Activated T-cell treated with anti-CD3 and anti-CD28 coated beads for 1 hour (primary cell): ENCODE measurements at places on chromosomes 13 and 19.

GRCh38 chr13:109707742-109708617, 78.4 kb downstream of the IRS2 start:
- DNase-seq: no peak

- DNase-seq: no peak
Measured at GRCh38 chr13:31814536-31814935, 75.2 kb downstream of the RXFP2 start.

- no peak for DNase-seq
Measured at GRCh38 chr13:113670541-113670940, 3.5 kb downstream of the GRK1 start.

GRCh38 chr19:38786572-38787265, 2.3 kb upstream of the LGALS7B start:
- no peak for DNase-seq

GRCh38 chr19:53980539-53981375, 10.7 kb upstream of the CACNG6 start:
- no peak for DNase-seq

GRCh38 chr19:53511933-53512374, 26.0 kb upstream of the ZNF331 start:
- DNase-seq: peak; percentile 33

DNA sequence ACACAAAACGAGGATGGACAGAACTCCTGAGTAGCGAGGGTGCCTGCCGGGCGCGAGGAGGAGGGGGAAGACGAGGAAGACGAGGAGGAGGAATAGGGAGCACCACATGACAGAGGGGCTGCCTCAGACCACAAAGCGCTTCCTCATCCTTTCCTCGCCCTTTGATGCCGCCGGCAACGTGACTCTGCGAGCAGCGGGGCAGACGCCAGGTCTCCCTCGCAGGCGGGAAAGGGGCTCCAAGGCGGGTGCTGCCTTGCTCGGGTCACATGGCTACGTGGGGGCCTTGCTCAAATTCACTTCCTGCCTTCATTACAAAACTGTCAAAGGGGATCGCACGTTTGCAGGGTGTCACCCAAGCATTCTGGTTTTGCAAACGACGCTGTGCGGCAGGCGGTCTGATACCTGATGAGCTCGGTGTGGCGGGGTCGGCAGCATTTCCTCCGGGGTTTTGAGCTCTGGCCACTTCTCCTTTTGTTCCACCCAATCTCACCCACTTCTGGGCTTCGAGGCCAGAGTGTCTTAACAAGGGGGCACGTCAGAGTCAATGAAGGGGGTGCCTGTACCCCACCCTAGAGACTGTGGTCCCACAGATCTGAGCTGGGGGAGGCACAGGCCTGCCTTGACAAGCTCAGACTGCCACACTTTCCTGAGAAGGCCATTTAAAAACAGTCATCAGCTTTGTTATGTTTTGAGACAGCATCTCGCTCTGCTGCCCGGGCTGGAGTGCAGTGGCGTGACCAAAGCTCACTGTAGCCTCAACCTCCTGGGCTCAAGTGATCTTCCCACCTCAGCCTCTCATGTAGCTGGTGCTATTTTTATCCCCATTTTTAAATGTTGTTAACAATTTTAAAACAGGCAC, 14.9 kb downstream of the MAP2K2 start:
- peak; percentile 62 for DNase-seq

GRCh38 chr13:110130431-110130830, 176.5 kb downstream of the COL4A1 start:
- no peak for DNase-seq

DNA sequence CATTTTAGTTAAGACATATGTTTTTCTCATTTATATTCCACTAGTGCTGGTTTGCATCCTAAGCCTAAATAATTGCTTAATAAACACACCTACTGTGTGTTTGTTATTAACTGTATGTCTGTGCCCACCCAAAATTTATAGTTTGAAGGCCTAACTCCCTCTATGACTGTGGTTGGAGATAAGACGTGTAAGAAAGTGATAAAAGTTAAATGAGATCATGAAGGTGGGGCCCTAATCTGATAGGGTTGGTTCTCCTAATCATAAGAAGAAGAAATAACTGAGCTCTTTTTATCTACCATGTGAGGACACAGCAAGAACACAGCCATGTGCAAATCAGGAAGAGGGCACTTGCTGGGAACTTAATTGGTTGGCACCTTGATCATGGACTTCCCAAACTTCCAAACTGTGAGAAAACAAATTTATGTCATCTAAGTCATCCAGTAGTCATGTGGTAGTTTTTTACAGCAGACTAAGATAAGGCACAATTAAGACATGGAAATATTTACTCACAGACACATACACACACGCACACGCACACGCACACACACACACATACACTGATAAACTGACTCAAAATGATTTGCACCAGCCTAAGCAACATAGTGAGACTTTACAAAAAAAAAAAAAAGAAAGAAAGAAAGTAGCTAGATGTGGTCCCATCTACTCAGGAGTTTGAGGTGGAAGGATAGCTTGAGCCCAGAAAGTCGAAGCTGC, 662.1 kb downstream of the PCDH9 start:
- DNase-seq: no peak

DNA sequence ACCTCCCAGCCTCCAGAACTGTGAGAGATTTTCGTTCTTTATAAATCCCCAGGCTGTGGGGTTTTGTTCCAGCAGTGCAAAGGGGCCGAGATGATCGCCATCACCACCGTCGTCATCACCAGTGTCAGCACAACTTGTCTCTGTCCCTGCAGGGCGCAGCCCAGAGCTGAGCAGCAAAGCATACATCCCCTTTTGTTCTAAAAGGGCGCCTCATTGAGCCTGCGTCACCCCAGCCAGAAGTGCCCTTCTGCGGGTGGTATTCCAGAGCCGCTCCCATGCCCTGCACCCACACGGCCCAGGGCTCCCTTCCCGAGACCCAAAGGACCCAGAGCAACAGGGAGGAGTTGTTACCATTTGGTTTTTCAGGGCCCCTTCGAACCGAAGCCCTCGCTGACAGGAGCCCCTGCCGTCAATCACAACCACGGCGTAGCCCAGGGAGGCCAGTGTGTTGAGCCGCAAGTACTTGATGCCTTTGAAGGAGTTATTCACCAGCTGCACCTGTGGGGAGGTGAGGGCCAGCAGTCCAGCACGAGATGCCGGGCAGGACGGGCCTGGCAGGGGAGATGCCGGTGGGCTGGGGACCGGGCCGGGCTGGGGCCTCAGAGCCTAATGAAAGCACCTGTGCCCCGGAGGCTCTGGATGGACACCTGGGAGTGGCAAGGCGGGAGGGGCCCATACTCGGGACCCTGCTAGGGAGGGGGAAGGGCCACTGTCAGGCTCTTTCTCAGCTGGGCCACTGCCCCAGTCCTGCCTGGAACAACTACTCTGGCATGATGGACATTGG, 14.4 kb upstream of the MYDGF start:
- no peak for DNase-seq

DNA sequence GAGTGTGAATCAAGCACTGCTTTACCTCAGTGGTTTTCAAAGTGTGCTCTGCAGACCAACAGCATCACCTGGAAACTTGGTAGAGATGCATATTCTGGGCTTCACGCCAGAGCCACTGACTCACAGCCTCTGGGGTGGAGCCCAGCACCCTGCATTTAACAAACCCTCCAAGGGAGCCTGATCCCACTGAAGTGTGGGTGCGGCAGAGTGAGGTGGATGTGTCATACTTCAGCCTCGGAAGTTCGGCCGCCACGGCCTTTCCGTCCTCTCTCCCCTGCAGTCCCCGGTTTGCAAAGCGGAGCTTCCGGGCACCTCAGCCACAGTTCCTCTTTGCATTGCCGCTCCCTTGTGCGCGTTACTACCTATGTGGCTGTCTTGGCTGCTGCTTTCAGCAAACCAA, 33.3 kb upstream of the MICU2 start:
- no peak for DNase-seq

GRCh38 chr13:79447741-79448140, 33.2 kb upstream of the NDFIP2 start:
- no peak for DNase-seq

GRCh38 chr13:26219726-26220125, 2.4 kb downstream of the RNF6 start:
- no peak for DNase-seq

- DNase-seq: no peak
Measured at GRCh38 chr13:101739382-101740178, 287.1 kb downstream of the ITGBL1 start.

GRCh38 chr13:22862478-22862877, 318.3 kb upstream of the SGCG start:
- DNase-seq: no peak

DNA sequence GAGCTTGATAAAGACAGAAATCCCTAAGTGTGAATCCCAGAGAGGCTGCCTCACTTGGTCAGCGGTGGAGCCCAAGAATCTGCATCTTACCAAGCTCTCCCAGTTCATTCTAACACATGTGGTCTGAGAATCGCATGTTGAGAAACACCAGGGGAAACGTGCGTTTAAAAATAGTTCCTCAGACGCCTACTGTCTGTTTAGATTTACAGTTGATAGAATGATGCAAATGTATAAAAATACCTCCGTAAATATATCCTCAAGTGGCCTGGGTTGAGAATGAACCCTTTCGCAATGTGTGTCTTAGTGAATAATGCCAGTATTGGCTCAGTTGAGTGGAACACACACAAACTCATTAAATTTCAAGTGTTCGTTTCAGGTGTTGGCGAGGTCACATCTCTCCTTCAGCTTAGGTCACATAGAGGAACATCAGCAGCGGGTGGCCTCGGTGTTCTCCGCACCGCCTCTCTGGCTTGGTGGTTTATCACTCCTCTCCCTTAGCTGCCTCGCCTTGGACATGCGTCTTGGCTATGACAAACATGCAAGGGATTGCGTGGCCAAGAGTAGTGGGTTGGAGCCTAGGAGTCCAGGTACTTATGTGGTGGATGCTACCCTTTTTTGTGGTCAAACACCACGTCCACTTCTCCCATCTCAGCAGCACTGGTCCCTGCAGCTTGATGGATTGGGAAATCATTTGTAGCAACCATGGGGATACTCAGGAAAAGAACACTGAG, 117.6 kb upstream of the SPATA13 start:
- DNase-seq: no peak

DNA sequence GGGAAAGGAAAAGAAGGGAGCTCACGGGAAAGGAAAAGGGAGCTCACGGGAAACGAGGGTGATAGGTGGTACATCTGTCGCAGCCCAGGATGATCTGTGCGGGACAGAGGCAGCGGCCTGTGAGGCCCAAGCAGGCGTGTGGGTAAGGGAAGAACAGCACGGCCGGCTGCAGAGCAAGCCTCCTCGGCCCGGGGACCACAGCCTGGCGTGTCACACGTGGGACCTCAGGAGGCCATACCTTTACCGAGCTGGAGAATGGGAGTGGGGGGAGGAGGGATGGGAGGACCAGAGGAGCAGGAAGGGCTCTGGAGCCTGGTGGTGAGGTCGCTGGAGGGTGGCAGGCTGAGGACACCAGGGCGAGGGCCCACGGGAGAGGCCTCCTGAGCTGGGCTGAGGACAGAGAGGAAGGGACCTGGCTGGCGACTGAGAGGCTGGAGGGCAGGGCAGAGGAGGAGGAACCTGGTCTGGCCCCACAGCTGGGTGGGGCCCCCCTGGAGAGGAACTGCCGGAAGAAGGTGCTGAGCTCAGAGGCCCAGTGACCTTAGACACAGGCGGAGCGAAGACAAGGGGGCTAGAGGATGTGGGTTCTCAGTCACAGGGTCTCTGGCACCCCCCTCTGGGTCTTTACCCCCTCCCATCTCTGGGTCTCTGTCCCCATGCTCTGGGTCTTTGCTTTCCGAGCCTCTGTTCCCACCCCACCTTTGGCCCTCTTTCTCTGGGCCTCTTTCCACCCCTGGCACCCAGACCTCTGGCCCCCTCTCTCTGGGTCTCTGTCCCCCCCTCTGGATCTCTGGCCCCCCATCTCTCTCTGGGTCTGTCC, 2.9 kb upstream of the FTL start:
- DNase-seq: no peak

- no peak for DNase-seq
Measured at GRCh38 chr19:20167651-20168122, 673 bp downstream of the ZNF486 start.

GRCh38 chr13:26021516-26021915, 30.3 kb downstream of the SHISA2 start:
- no peak for DNase-seq

DNA sequence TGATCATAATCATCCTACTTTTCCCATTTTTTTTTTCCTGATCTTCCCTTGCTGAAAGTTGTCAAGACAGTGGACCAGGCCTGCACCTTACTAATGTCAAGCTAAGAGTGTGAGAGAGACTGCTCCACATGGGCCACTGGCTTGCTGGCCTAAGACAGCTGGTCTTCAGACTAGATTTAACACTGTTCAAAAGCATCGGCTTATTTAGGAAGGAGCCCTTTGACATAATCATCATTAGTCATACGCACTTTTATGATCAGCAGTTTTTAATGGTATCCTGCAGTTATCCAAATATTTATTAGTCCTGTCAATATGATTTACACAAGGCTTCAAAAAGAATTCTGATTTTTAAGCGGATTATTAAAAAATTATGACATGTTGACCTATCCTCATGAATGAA, 270.6 kb downstream of the DNAJC15 start:
- no peak for DNase-seq

- no peak for DNase-seq
Measured at GRCh38 chr19:1220976-1221903, 15.7 kb downstream of the STK11 start.

DNA sequence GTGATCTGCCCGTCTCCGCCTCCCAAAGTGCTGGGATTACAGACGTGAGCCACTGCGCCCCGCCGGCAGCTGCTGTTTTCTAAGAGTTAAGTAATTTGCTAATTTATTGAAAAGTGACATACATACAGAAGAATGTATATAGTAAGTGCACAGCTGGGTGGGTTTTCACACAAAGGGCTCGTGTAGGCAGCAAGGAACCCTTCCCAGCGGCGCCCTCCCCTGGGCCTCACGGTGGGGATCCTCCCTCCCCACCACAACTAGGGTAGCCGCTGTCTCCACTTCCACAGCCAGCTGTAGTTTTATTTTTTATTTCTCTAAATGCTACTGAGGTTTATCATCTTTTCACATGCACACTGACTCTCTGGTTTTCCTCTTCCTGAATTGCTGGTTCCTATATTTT, 64.9 kb downstream of the CRYL1 start:
- no peak for DNase-seq

GRCh38 chr13:23500849-23501248, 67.3 kb upstream of the SACS start:
- no peak for DNase-seq

- DNase-seq: no peak
Measured at GRCh38 chr19:31529121-31529520, 179.9 kb upstream of the TSHZ3 start.

GRCh38 chr19:42196011-42197001, 21.2 kb downstream of the DEDD2 start:
- no peak for DNase-seq
